ENCODE measurements at places on chromosomes 4 and X.

DNA sequence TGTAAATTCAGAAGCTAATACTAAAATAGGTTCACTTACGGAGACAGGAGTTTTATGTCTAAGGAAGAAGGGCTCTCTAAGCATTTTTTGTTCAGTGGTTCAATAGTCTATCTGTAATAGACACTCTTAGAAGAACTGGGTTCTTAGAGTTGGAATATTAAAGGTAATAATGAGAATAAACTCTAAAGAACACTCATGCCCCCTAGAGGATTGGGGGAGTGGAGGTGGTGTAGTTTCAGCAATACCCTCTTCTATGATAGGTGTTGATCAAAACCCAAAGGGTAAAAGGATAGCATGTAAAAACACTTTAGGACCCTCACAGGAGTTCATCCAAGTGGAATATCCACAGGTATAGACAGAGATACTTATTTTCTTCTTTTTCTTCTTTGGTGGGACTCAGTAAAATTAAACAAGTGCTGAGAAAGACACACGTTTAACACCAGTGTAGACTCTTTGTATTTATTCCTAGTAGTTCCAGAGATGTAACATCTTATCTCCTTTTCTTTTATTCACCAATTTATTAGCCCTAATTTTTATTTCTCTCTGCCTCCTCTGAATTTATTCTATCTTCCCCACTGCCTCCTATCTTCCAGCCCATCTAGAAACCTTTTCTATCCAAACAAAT is 25.7 kb upstream of the MND1 start:
- DNase-seq, result peak; percentile 43

- no peak for DNase-seq
Observed at GRCh38 chr4:68466185-68466584, 18.9 kb downstream of the TMPRSS11E start.

- DNase-seq, result no peak
Observed at GRCh38 chr4:78777576-78777940, 1.4 kb downstream of the BMP2K start.

DNA sequence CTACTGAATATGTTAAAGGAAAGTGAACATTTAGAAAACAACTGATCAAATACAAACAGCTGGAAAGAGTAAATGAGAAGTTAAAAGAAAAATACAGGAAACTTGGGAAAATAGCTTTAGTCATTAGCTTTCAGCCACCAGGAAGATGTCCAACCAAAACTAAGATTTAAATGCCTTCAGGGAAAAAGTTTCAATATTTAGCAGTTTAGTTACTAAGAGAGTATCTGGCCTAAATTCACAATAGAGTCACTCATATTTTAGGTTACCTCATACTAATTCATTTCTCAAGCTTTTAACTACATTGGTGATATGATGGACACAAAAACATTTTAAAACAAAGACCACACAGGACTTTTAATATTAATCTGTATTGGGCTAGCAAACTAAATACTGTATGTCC is 13.1 kb upstream of the KLHL13 start:
- DNase-seq, result no peak

- no peak for DNase-seq
Observed at GRCh38 chrX:96700625-96701024, 16.0 kb downstream of the DIAPH2 start.

- no peak for DNase-seq
Observed at GRCh38 chr4:6465955-6466354, 6.5 kb downstream of the PPP2R2C start.

GRCh38 chrX:149630681-149631233 is 835 bp downstream of the TMEM185A start:
- DNase-seq, result no peak

DNA sequence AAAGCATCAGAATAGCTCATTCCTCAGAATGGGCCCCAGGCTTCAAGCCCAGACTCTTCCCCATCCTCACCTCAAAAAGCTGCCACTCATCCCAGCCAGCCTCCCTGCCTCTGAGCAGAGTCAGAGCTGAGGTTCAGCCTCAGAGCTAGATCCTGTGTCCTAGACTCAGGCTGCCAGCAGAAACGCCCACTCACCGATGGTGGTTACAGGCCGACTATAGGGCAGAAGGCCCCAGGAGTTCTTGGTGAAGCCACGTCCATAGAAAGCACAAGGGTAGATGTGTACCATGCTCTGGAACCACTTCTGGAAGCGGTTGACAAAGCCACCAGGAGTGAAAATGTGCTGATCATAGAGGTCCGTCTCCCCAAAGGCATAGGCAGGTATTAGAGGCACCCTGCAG is 7.7 kb downstream of the AWAT2 start:
- DNase-seq, result no peak

DNA sequence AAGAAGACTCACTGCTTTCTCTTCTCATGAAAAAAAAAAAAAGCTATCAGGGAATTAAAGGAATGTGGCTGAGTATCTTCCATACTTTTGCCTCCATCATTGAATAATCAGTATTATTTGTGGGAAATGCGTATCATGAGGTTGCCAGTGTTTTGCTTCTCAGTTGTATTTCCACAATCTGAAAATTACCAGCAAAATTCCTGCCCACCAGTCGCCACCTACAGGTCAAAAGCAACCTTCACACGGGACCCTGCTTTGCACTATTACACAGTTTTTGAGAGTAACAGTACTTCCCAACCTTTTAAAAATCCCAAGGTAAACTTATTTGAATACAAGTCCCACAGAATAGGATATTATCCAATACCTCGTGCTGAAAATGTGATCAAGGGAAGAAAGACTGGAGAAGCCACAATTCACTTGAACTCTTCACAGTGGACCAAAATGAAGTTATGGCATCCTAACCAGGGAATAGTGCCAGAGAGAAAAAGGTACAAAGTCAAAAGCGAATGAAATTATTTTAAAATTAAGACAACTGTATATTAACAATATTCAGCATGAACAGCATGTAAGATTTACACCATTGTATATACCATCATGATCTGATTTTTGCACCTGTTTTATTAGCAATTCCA is 30.4 kb downstream of the PGRMC1 start:
- DNase-seq, result peak; percentile 32

DNA sequence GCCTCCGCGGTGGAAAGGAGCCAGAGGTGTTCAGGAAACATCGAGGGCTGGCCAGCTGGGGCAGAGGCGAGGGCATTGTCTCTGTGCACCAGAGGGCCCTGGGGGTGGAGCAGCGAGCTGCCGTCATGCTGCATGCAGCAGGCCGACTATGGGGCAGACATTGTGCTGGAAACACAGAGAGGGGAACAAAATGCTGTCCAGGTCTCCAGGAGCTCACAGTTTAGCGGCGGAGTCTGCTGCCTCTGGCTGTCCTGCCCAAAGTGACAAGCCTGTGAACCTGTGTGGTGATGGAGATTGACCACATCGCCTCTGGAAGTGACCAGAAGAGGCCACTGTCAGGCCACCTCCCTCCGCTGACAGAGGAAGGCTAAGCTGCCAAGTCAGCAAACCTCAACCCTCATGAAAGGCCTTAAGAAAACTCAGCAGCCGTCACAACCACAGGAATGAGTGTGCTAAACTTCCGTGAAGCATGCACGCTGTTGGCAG is 20.1 kb upstream of the SASH3 start:
- DNase-seq, result peak; percentile 77

- DNase-seq, result no peak
Observed at GRCh38 chr4:187209921-187210613, 486.4 kb upstream of the FAT1 start.

DNA sequence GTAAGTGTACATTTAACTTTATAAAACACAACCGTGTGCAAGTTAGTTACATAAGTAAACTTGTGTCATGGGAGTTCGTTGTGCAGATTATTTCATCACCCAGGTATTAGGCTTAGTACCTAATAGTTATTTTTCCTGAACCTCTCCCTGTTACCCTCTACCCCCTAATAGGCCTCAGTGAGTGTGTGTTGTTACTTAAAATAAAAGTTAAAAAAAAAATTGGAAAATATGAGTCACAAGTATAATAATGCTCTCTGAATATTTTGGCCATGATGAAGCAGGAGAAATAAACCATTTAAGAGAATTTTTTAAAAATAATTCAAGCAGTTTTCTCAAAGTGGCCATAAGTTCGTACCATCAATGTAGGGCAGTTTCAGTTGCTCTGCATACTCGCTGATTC is 105.1 kb upstream of the GRID2 start:
- no peak for DNase-seq

GRCh38 chr4:81314897-81315470 is 100.0 kb upstream of the PRKG2 start:
- DNase-seq, result no peak

GRCh38 chr4:30619679-30620078 is 100.5 kb upstream of the PCDH7 start:
- no peak for DNase-seq

- DNase-seq, result no peak
Observed at GRCh38 chr4:94525993-94526728, 74.4 kb downstream of the PDLIM5 start.

DNA sequence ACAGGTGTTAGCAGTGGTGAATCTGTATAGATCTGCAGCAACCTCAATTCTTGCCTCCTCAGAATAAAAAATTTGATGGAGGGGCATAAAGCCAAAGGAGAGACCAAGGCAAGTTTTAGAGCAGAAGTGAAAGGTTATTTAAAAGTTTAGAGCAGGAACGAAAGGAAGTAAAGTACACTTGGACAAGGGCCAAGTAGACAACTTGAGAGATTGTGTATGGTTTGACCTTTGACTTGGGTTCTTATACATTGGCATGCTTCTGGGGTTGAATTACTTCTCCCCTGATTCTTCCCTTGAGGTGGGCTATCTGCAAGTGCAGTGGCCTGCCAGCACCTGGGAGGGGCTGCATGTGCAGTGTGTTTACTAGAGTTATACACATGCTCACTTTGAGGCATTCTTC is 278.8 kb upstream of the NDST3 start:
- DNase-seq, result no peak

- DNase-seq, result no peak
Observed at GRCh38 chrX:74579597-74580198, 34.7 kb downstream of the RLIM start.

GRCh38 chr4:120158046-120158445 is 91.4 kb upstream of the MAD2L1 start:
- no peak for DNase-seq

GRCh38 chr4:40321574-40322275 is 13.4 kb upstream of the CHRNA9 start:
- DNase-seq, result no peak

DNA sequence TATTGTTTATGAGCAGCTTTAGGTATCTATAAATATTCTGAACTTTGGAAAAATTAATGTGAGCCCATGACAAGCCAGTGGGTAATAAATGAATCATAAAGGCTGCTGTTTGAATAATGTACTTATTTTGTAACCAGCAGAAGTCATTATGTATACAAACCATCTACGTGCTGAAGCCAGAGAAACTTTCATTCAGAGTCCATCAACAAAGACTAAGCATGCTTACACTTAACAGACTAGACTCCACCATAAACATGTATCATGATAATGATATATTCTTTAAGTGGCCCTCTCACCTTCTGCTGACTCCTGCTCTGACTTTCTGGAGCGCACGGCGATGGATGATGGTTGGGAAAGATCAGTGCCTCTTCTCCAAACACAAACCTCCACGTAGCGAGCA is 72.0 kb downstream of the SMARCA5 start:
- no peak for DNase-seq

DNA sequence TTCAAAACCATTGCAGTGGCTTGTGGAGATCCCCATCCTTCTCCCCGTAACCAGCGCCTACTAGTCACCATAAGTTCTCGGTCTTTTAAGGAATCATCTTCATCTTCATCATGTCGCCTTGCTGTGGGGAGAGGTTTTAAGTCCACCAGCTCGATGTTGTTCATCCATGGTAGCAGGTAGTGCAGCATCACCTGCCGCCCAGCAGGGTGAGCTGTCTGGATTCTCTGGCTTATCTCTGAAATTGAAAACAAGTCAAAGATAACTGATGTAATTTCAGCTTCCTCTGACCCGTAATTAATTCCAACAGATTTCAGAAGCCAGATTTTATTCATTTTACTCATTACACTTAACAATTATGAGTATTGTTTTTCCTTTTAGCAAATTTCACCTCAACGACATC is 67.4 kb downstream of the ZAR1 start:
- no peak for DNase-seq

GRCh38 chrX:148624951-148625474 is 124.6 kb downstream of the AFF2 start:
- DNase-seq, result no peak

- DNase-seq, result peak; percentile 47
Observed at GRCh38 chr4:112075129-112075753, 70.0 kb upstream of the FAM241A start.

- no peak for DNase-seq
Observed at GRCh38 chr4:53228036-53228435, 137.8 kb downstream of the SCFD2 start.

DNA sequence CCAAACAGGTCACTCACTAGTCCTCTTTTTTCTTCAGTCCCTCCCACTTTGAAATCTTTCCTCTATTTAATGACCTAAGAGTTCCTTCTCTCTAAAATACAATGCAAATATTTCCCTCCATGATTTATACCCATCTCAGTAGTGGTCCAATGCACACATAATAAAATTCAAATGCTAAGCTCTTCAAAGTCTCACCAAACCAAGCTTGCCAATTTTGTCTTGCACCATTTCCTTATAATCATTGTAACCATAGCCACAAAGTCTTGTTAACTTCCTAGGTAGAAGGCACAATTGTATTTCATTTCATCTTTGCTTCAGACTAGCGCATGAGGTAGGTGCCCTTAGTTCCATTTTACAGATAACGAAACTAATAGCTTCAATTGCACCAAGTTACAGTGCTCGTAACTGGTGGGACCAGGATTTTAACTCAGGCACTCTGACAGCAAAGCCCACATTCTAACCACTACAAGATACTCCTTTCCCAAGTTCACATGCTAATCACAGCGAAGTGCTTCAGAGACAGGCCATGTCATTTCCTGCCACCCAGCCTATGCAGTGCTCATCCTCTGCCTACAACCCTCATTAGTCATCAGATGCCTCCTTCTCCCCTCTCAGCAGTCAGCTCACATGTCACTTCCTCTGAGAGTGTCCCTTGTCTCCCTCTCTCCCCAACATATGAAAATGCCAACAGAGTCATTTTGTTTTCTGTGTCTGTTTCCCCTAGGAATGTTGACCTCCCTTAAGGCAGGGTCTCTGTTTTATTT is 66.9 kb upstream of the PPARGC1A start:
- no peak for DNase-seq

- DNase-seq, result no peak
Observed at GRCh38 chr4:69713593-69713992, 46.8 kb downstream of the SULT1B1 start.

DNA sequence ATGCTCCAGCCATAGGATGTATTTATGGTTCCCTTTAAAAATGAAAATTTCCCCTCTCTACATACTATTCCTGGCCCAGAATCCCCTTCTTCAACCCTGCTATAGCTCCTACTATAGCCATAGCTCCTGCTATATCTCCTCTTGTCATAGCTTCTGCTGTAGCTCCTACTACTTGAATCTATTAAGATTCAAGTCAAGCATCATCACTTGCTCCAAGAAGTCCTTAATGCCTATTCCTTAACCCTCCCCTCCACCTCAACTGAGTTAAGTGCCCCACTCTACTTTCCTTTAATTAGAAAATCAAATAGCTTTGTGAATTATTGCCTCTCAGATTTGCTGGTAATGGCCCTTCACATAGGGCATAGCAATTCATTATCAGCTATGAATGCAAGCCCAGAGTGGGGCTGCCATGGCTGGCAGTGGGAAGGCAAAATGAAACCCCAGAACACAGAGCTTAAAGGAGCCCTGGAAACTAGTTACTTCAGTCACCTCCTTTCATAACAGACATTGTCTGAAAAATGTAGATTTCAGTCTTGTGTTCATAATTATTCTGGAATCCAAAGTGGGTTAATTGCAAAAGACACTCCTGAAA is 15.4 kb downstream of the OCIAD2 start:
- DNase-seq, result no peak

All from activated CD8-positive, alpha-beta T cell treated with anti-CD3 and anti-CD28 coated beads for 36 hours (primary cell).